T-cell (primary cell): ENCODE measurements at places on chromosomes 7 and 10.

DNA sequence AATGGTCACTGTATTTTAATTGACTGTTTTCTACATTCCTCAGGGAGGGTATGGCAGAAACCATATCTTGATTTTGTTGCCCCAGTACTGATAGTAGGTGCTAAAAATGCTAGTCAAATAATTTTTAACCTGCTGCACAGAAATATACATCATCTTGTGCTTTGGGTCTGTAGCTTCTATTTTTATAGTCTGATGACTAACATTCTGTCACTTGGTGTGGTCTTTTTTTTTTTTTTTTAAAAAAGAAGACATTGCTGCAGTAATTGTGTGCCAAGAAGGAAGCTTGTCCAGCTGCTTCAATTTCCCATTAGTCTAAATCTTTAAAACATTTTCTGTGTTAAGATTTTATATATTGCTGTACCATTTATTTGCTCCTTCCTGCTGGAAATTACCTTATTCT is 83.6 kb downstream of the ICA1 start:
- DNase-seq: no peak

GRCh38 chr10:7876541-7877127 is 58.3 kb downstream of the TAF3 start:
- DNase-seq: no peak

DNA sequence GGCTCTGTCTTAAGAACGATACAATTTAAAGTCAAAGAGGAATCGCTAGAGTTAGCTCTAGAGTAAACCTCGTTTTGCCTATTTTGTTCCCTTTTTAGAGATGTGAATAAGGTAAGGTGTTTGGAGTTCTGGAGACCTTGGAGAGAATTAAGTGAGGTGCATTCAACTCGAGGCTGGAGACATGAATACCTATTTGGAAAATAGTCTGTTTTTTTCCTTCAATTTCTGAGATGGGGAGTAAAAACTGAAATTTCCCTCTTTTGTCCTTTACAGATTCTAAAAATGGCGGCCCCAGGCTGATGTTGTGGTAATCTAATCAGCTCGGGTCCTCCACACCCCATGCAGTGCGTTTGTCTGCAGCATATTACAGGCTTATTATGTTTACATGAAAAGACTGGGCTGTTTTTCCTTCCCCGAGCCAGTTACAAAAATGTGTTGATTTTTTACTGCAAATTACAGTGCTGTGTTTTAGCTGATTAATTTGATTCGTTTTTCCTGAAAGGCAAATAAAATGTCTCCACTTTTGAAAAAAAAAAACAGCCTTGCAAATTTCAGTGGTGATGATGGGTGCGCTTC is 1.5 kb downstream of the KMT2E start:
- DNase-seq: no peak

GRCh38 chr10:105538874-105539273 is 897.8 kb downstream of the SORCS3 start:
- no peak for DNase-seq

- DNase-seq: no peak
These were observed 158.3 kb downstream of the EGFR start for GRCh38 chr7:55177068-55177530.

GRCh38 chr7:133320891-133321290 is 68.0 kb downstream of the EXOC4 start:
- no peak for DNase-seq

GRCh38 chr10:3361640-3362039 is 189.1 kb upstream of the PITRM1 start:
- no peak for DNase-seq

- DNase-seq: no peak
These were observed 54.4 kb upstream of the TMEM72 start for GRCh38 chr10:44856696-44857095.

DNA sequence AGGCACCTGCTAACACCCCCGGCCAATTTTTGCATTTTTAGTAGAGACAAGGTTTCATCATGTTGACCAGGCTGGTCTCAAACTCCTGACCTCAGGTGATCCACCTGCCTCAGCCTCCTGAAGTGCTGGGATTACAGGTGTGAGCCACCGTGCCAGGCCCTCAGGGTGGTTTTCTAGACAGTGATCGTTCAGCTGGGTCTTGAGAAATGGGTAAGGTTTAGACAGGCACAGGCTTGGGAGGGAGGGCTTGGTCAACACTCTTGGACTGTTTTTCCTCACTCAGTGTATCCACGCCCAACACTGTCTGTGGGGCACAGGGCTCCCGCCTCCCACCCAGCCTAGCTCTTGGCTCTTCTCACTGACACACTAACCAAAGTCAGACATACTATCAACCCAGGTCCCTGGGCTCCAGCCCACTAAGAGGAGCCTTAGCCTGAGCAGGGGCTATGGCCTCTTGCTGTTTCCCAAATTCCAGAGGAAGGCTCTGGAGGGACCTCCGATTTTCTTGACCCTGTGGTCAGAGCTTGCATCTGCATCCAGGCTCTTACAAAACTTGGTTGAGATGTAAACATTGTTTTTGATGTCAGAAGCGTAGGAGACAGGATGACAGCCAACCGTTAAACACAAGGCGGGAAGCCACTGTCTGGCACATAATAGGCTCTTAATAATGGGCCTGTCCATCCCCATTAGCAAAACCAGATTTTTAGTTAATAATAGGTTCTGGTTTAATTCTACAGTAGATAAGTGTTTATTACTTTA is 143.9 kb downstream of the PRKAG2 start:
- no peak for DNase-seq

GRCh38 chr7:28808796-28809533 is 149.2 kb downstream of the TRIL start:
- no peak for DNase-seq

- DNase-seq: no peak
These were observed 1.1 kb upstream of the EGR2 start for GRCh38 chr10:62817121-62817765.

DNA sequence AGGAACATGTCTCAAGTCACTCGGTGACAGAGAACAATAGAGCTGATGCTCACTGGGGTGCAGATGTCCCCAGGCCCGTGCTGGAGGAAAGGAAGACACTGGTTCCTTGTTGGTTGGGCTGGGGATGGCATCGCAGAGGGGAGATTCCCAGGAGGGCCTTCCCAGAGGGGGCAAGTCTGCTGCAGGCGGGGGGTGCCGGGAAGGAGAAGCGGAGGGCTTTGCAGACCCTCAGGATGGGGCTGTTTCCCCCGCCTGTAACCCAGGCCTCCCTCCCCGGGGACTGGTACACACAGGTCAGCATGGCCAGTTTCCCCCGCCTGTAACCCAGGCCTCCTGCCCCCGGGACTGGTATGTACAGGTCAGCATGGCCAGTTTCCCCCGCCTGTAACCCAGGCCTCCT is 283.8 kb downstream of the DNAJB6 start:
- DNase-seq: no peak

DNA sequence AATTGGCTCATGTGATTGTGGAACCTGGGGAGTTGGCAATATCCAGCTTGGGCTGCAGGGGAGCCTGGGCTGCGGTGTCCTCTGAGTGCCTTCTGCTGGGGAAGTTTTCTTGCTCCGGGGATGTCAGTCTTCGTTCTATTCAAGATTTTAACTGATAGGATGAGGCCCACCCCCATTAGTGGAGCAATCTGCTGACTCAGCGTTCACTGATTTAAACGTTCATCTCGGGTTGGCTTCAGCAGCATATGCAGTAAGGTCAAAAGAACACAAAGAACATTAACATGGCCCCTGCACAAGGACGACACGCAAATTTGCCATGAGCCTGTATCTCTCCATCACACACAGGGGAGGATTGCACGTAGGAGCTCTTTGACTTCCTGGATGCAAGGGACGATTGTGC is 360.6 kb upstream of the ADARB2 start:
- no peak for DNase-seq

DNA sequence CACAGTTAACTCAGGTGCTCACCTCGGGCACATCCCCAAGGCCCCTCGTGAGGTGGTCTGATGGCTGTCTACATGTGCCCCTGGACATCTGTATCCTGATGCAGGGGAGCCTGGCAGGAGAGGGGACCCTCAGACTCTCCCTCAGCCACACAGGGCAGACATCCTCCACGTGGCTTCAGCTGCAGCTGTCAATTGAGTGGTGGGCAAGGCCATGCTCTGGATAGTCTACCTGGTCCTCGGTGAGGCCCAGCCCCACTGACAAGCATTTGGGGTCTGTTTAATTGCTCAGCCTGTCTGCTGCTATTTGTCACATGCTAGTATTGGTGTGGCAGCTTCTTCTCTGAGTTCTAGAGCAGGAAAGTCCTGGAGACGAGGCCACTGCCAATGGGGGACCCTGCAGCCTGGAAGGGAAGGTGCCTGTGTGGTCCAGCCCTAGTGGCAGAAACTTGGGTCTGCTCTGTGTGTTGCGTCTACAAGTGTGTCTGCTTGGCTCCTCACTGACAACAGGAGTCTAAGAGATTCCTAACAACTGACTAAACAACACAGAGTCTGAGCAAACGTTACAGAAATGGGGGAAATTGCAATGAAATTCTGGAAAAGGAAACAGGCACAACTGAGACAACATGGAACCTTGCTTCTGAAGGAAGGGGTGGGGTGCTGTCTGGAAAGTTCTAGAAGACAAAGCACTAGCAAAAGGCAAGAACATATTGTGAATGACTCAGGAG is 59.3 kb upstream of the IGFBP3 start:
- no peak for DNase-seq

- DNase-seq: no peak
These were observed 233.8 kb upstream of the GRB10 start for GRCh38 chr7:51016546-51016945.

DNA sequence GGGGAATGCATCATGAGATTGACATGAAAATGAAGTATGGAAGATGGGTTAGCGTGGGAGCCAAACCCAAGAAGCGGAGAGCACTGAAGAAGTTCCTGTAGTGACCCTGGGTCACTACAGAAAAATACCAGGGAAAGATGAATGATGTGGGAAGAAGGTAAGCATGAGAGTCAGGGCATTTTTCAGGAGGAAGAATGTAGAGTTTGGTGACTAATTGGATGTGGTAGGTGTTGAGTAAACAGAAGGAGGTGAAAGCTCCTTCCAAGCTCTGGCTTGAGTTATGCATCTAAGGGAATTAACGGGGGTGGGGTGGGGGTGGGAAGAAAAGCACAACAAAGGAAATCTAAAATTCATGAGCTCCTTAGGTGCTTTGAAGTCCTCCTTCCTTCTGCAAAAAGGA is 238.1 kb upstream of the AOAH start:
- DNase-seq: no peak
